HCEC 1CT (cell line): ENCODE measurements at places on chromosomes 12 and 14.

DNA sequence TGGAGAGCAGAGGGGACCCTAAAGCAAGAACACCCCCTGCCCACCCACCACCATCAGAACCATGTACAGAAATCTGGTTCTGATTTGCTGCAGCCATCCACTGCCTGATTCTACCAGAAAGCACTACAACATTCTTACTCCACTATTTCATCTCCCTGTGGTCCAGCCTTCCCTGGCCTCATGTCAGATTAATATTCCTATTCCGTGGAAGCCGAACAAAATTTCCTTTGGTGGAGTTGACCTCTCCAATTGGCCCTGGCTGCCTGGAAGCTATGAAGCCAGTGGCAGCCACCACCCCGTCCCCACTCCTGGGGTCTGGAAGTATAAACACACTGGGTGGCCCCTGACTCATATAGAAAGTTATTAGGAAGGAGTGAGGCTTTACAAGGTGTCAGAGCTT lies 60.2 kb downstream of the ANO2 start:
- DNase-seq: no peak

GRCh38 chr12:94798113-94798512 lies 147.8 kb upstream of the TMCC3 start:
- no peak for DNase-seq

DNA sequence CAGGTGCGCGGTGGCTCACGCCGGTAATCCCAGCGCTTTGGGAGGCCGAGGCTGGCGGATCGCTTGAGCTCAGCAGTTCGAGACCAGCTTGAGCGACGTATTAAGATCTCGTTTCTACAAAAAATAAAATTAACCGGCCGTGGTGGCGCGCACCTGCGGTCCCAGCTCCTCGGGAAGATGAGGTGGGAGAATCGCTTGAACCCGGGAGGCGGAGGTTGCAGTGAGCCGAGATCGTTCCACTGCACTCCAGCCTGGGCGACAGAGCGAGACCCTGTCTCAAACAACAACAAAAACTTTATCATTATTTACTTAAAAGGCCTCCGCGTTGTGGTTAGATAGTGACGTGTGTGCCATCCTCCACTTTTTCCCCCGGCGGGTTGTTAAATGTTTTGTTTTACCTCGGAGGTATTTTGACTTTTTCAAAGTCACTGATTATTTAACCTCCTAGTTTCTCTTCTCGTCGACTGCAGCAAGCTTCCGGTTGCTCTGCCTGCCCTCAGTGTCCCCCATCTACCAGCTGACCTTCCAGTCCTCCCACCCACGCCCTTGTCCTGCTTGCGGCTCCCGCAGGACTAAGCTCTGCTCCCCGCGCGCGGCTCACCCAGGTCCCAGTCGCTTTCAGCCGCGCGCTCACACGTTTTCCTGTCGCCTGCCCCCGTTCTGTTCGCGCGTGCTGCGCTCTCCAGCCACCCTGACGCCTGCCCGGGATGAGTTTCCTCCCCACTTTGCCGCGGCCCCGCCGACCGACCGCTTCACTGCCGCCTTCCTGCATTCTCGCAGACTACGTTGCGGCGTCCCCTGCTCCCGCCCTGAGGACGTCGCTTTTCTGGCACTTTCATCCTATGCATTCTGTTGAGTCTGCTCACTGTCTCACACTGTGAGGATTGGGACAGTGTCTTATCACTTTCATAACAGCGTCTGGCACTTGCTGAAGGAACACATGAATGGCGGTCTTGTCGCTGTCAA lies 1.2 kb upstream of the SCAF11 start:
- DNase-seq: peak; percentile 63

DNA sequence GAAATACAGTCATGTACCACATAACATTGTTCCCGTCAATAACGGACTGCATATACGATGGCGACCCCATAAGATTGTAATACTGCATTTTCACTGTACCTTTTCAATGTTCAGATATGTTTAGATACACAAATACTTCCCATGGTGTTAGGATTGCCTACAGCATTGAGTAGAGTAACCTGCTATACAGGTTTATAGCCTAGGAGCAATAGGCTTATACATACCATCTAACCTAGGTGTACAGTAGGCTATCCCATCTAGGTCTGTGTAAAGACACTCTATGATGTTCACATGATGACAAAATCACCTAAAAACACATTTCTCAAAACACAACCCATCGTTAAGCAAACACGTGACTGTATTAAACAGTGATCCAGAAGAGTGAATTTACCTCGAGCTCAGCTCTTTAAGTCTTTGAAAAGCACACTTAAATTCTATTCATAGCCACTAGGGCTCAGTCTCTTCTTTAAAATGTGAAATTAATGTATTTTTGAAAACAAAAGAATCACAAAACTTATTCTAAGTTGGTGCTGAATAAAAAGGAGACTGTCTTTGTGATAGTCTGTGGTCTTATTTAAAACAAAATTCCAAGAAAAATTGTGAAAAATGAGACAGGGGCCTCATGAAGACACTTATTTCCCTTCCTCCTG lies 239.1 kb upstream of the ARID2 start:
- peak; percentile 1 for DNase-seq

- no peak for DNase-seq
Observed at GRCh38 chr12:131101006-131101405, 147.3 kb downstream of the ADGRD1 start.

GRCh38 chr12:46788072-46788887 lies 37.5 kb downstream of the SLC38A4 start:
- DNase-seq: peak; percentile 47

GRCh38 chr12:124774054-124774461 lies 89.6 kb downstream of the SCARB1 start:
- DNase-seq: no peak

- DNase-seq: no peak
Observed at GRCh38 chr12:122975790-122976647, 975 bp downstream of the OGFOD2 start.

- DNase-seq: peak; percentile 9
Observed at GRCh38 chr12:83823386-83824045, 1089.1 kb downstream of the SLC6A15 start.

GRCh38 chr12:94841904-94842610 lies 161.4 kb downstream of the NDUFA12 start:
- no peak for DNase-seq

GRCh38 chr14:88289996-88290395 lies 33.1 kb downstream of the KCNK10 start:
- DNase-seq: no peak

DNA sequence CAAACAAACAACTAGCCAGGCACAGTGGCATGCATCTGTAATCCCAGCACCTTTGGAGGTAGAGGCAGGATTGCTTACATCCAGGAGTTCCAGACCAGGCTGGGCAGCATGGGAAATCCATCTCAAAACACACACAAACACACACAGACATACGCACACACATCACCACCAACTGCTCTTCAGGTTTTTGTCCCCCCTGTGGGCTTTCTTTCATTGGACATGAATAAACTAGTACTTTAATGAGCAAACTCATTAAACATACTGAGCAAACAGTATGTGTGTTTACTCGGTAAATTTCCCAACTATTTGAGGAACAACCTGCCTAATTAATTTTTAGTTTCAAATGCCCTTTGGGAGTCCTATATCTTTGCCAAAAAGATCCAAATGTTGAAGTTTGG lies 10.1 kb upstream of the RASSF3 start:
- DNase-seq: no peak

DNA sequence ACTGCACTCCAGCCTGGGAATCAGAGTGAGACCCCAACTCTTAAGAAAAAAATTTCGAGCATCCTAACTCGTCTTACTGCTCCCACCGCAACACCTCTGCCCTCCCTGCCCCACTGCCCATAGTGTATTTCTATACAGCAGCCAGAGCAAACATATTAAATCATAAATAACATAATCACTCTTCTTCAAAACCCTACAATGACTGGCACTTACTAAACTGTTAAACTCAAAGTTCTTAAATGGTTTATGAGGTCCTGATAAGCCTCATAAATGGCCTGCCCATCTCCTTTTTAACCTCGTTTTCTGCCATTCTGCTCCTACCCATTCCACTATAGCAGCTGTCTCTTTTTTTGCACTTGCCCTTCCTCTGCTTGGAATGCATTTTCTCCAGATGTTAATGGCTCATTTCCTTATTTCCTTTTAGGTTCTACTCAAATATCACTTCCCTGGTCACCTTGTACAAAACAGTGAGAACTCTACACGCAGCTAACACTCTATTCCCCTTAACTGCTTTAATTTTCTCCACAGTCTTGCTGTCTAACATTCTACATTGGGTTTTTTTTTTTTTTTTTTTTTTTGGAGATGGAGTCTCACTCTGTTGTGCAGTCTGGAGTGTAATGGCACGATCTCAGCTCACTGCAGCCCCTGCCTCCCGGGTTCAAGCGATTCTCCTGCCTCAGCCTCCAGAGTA lies 45.2 kb downstream of the CDK17 start:
- DNase-seq: no peak

GRCh38 chr12:122327494-122328385 lies 61.4 kb upstream of the VPS33A start:
- DNase-seq: no peak

DNA sequence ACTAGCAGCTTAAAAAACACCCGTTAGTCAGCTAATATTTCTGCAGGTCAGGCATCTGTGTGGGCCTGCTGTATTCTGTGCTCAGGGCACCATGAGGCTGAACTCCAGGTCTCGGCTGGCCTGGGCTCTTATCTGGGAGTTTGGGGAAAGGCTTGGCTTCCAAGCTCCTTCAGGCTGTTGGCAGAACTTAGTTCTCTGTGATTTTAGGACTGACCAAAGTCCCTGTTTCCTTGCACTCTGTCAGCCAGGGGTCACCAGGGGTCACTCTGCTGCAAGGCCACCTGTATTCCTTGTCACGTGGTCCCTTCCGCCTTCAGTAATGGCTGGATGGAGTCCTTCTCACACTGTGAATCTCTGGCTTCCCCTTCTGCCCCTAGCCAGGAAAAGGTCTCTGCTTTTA lies 586.4 kb downstream of the AACS start:
- DNase-seq: no peak

DNA sequence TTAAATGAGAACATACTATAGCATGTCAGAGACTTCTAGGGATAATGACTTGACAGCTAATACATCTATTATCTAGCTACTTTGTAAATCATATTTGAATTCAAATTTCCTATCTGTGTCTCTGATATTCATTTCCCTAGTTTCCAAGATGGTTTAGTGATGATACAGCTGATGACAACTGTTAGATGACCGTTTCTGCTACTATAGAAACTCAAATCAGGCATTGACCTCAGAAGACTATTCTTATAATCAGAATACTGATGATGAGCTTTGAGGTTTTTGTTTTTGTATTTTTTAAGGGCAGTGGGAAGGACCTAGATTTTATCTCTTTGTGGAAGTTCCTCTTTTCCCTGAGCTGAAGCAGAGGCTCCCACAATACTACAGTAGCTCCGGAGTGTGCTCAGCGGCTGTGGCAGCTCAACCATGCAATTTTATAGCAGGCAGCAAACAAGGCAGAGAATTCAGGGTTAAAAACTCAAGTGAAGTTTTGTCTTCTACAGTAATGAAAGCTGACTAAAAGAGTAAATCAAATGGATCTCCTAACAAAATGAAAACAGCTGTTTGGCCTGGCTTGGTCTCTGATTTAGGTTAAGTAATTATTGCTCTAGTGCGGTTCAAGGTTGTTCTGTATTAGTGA lies 145.1 kb downstream of the SLC25A21 start:
- no peak for DNase-seq

GRCh38 chr14:36524874-36525745 lies 5.1 kb upstream of the NKX2-1 start:
- DNase-seq: no peak

DNA sequence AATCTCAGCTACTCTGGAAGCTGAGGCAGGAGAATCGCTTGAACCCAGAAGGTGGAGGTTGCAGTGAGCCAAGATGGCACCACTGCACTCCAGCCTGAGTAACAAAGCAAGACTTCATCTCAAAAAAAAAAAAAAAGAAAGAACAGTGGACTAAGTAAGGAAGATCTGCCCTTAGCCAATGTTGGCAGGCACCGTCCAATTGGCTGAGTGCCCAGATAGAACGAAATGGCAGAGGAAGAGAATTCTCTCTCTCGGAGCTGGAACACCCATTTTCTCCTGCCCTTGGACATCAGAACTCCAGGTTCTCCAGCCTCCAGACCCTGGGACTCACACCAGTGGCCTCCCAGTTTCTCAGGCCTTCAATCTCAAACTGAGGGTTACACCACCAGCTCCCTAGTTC lies 49.9 kb downstream of the ESR2 start:
- no peak for DNase-seq

- no peak for DNase-seq
Observed at GRCh38 chr14:75262641-75263040, 16.0 kb upstream of the FOS start.

GRCh38 chr12:76341436-76342030 lies 6.7 kb downstream of the BBS10 start:
- DNase-seq: peak; percentile 76

DNA sequence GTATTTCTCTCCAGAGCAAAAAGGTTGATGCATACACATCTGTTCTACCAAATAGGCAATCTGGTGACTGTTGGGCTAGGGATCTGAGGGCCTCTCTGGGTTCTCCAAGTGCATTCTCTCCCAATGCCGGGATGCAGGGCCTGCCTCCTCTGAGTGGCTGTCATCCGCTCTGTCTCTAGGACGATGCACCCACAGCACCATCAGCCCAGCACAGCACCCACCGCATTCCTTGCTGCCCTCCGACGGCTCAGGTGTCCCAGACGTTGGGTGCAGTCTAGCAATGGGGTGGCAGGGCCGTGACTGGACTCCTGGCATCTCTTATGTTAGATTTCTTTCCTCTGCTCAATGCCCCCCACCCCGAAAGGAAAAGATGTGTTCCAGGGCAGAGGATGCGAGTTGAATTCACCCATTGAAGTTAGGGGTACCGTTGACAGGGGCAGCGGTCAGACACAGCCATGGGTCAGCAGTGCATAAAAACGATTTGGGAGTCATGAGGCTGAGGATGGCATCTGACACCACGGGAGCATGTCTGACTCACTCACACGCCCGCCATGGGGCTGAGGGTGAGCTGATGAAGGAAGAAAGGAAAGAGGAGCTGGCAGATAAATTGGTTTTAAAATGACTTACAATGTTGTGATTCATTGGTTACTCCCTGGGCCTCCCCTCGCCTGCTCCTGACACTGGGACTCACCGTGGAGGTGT lies 93.2 kb upstream of the C14orf180 start:
- no peak for DNase-seq

GRCh38 chr14:55899531-55899930 lies 218.7 kb upstream of the PELI2 start:
- no peak for DNase-seq

GRCh38 chr14:104685216-104685997 lies 4.0 kb upstream of the INF2 start:
- no peak for DNase-seq

GRCh38 chr12:58425481-58426392 lies 484.4 kb downstream of the ATP23 start:
- peak; percentile 96 for DNase-seq

- DNase-seq: no peak
Observed at GRCh38 chr14:69542311-69542710, 32.4 kb downstream of the CCDC177 start.

DNA sequence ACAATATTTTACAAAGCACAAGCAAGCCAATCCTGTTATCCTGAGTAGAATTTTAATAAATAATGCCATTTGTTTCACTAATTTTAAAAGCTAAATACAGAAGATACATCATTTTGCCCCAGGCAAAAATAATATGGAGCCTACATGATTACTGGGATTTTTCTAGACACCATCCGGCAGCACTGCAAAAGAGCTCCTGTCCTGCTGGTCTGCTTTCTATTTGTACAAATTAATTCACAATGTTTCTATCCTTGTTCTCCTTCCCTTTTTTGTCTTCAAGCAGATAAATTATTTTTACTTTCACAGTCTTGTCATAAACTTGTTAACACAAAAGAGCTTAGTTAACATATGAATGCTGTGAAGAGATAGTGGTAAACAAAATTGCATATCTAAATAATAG lies 4.6 kb downstream of the SIX1 start:
- no peak for DNase-seq

GRCh38 chr14:73272393-73272792 lies 35.1 kb downstream of the PAPLN start:
- DNase-seq: no peak
